ENCODE measurements at places on chromosomes 11 and 22.

- DNase-seq, result no peak
Measured at GRCh38 chr11:96001037-96001436, 77.1 kb upstream of the MTMR2 start.

DNA sequence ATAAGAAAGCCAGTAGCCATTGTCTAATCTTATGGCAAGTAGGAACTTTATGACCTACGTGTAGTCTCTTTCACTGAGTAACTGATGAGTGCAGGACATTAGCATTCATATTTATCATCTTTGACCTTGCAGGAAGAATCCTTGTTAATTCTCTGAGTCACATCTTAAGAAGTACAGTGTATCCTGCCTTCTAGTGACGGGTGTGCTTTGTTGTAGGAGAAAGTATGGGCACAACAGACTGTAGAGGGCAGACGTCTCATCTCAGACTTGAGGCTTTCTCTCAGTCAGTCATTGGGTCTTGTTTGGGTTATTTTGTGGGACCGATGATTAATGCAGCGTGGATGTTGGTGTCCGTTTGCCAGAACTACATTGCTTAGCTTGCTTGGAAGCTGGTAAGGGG is 6.8 kb downstream of the RNF214 start:
- no peak for DNase-seq

DNA sequence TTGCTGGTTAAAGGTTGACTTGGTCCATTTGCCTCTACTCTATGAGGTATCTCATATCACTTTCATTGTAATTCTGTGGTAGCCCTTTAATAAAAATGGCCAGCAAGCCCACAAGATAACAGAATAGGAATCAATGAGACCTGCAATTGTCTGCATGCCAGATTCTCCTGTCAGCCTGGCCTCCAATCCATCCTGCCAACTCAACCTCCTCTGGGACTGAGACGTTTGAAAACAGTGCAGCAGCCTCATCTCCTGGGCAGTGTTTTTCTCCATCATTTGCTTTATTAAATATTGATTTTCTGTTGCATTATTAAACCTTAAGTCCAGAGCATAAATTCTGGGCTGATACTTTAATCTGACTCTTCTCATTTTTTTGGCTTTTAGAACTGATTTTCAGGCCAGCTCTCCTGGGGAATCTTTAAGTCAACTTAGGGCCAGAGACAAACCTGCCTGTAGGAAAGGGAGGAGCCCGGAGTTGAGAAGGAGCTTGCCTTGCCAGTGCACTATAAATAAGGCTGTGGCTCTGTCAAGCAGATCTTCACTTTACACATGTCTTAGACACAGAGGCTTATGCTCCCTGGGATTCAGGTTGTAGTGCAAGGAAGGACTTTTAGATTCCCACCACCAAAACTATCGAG is 798.0 kb downstream of the NTM start:
- no peak for DNase-seq

- no peak for DNase-seq
Measured at GRCh38 chr11:130545449-130546072, 97.1 kb downstream of the ADAMTS15 start.

DNA sequence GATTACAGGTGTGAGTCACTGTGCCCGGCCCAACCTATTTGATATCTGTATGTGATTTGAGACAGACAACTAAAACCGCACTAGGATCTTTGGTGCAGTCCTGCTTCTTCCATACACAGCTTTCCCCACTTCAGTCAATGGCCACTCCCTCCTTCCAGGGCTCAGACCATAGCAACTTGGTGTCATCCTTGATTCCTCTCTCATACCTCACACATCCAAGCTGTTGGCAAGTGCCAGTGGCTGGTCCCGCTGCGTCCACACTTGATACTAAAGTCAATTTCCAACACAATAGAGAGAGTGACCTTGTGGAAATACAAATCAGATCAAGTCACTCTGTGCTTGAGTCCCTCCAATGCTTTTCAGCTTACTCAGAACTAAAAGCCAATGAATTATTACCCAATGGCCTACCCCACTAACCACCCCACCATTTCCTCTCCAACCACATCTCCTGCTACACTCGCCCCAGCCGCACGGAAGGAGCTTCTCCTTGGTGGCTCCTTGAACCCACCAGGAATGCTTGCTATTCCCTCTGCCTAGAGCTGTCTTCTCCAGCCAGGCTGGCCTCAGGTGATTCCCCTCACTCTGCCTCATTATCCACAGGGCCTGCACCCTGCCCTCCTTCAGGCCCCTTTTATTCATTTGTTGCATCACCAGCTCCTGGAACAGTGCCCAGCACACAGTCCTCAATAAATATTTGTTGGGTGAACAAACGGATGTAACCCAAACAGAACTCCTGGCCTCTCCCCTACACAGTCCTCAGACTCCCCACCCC is 12.9 kb downstream of the ABTB2 start:
- DNase-seq, result no peak
